ENCODE measurements at places on chromosomes 13 and 19.
A peak's percentile ranks its signal among the peaks of the same experiment; 100 is the strongest.

DNA sequence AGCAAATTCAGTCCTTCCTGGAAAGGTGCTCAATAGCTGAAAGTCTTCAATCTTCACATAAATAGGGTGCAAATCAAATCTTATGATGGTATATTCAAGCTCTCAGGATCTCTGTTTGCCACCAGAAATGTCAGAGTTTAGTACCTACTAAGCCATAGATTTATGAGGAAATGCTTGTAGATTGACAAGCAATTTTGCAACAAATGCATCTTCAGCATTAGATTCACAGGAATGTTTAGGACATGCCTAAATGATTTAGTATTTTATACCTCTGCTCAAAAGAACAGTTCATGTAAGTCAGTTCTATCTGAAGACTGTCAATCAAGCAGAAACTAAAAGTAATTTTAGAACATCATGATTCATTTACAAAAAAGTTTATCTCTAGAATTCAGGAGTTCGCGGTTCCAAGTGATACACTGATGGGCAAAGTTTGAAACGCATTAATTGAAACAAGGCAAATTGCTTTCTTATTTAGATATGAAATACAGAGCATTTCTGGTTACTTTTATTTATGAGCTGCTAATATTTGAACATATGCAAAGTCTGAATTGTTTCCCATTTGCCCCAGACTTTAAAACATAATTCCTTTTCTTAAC is 65.7 kb downstream of the DACH1 start:
- no peak for DNase-seq

DNA sequence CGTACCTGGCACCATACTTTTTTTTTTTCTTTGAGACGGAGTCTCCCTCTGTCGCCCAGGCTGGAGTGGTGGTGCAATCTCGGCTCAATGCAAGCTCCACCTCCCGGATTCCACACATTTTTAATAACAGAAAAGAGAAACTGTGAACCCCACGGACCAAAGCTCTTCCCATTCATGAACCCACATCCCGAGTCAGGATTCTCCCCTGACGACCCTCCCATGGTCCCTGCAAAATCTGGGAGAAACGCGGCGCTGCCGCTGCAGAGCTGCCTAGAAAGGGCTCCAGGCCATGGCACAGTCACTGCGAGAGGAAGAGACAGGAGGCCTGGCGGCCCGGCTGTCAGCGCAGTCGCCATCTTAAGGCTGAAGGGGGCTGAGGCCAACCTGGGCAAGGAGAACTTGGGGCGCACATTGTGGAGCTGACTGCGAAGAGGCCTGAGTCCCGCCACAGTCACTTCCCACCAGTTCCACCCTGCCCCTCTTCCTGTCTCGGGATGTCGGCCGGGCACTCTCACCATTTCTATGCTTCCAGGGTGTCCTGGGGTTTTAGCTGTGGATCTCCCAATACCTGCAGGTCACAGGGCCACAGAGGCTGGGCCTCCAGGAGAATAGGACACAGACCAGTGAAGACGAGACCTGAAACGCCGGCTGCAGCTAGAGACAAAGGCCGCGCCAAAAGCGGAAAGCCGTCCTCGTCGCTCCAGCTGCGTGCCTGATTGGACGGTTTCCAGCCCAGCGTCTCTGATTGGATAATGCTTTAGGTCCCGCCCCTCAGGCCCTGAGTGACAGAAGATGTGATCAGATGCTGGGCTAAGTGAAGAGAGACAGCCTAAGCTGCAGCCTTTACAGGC is 71.0 kb downstream of the ZNF486 start:
- peak; percentile 90 for DNase-seq

GRCh38 chr19:15324791-15325519 is 7.4 kb downstream of the BRD4 start:
- no peak for DNase-seq

DNA sequence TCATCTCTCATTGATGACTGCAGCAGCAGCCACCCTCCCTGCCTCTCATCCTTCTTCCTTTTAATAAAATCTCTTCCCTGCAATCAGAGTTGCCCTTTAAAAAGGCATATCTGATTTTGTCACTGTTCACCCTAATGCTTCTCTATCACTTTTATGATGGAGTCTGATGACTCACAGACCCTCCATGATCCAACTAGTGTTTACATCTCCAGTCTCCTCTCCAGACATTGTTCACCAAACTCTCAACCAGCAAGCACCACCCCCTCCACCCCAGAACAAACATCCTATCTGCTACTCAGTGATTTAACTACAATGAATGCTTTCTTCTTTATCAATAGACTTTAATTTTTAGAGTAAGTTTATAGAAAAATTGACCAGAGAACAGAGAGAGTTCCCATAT is 59.5 kb downstream of the TNFSF11 start:
- DNase-seq, result peak; percentile 16

DNA sequence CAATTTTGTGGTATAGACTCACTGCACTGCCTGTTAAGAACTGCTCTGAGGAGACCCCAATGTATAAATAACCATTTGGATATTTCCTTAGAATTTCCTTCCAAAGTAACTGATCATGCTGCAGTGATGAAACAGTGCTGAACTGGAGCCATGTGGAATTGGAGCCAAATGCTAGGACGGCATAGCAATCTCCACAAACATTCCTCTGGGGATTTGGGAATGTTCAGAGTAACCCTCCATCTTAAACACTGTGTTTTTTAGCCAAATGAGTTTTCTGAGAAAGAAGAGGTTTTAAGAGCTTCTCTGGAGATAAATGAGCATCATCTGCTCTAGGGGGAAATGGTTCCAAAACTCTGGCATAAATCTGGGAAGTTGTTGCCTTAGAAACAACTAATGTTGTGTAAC is 98.2 kb downstream of the OLFM4 start:
- DNase-seq, result peak; percentile 48

DNA sequence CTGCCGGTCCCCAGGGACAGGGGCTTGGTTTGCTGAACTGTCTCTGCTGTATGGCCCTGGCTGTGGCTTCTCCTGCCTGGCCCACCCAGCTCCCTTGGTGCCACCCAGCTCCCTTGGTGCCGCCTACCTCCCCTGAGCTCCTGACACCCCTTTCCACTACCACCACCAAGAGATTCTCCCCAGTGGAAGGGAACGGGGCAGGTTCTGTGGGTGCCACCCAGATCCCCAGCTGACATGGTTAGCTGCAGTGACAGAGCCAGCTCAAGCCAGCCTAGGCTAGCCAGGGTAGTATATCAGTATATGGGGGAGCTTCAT is 28.5 kb upstream of the POP4 start:
- no peak for DNase-seq

DNA sequence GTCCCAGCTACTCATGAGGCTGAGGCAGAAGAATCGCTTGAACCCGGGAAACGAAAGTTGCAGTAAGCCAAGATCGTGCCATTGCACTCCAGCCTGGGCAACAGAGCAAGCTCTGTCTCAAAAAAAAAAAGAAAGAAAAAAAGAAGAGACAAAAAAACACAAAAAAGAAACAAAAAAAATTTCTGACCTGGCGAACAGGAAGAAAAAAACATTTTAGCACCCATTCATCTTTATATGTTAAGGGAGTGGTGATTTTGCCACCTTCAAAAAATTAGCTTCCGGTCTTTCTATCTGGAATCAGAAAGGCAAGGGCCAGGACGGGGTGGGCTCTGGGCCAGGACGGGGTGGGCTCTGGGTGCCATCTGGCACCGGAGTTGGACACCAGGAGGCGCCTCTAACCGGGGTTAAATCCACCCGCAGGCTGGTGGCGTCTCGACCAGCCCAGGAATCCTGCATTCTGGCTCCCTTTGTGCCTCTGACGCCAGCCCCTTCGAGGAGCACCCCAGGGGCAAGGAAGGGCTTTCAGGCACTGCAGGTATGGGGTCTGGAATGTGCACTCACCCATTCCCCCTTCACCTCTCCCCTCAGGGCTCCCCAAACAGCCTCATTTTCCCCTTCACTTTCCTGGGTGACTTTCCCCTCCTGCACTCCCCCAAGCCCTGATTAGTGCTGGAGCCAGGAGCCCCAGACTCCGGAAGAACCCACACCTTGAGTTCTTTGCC is 10.4 kb upstream of the ZSWIM4 start:
- DNase-seq, result peak; percentile 70

DNA sequence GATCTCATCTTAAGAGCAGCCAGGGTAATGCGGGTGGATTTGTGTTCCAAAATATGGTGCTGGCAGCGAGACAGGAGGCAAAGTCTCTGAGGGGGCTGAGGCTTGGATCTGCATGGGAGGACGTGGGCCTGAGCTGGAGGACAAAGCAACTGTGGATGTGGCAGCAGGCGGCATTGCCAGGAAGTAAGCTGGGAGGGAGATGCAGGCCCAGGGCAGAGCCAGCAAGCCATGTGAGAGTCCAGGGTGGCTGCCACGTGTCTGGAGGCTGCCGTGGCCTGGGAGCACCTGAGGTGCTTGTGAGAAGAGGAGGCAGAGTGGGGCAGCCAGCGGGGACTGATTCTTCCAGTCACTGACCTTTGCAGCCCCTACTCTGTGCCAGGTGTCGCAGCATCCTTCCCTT is 52.0 kb downstream of the DPF1 start:
- DNase-seq, result no peak

DNA sequence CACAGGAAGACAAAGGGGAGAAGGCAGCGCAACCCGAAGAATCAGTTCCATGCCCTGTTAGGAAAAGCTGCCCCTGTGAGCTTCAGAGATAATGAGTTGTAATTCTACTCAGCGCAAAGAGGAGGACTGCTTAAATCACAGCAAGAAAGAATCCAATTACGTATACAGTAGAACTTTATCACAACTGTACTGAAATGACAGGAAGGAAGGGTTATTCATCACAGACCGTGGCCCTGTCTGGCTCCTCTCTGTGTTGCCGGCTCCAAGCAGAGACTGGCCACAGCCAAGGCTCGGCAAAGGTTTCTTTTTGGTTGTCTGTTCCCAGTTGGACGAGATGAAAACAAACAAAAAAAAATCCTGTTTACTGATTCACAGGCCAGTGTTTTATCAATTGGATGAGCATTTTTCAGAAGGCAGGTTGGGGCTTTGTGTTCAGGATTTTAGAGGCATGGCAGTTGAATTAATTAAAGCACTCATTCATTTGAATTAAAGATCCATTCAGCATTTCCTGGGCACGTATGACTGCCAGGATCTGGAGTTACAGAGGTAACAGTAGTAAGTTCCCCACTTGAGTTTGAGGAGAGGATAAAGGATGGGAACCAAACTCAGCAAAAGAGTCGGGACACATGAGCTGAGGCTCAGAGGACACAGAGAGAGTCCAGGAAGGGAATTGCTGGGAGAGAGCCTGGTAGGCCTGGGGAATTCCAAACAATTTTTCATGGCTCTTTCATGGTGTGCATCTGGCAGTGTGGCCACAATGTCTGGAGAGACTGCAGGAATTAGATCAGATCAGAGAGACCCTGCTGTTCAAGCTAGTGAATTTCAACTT is 341.0 kb downstream of the DNAJC15 start:
- DNase-seq, result peak; percentile 48

DNA sequence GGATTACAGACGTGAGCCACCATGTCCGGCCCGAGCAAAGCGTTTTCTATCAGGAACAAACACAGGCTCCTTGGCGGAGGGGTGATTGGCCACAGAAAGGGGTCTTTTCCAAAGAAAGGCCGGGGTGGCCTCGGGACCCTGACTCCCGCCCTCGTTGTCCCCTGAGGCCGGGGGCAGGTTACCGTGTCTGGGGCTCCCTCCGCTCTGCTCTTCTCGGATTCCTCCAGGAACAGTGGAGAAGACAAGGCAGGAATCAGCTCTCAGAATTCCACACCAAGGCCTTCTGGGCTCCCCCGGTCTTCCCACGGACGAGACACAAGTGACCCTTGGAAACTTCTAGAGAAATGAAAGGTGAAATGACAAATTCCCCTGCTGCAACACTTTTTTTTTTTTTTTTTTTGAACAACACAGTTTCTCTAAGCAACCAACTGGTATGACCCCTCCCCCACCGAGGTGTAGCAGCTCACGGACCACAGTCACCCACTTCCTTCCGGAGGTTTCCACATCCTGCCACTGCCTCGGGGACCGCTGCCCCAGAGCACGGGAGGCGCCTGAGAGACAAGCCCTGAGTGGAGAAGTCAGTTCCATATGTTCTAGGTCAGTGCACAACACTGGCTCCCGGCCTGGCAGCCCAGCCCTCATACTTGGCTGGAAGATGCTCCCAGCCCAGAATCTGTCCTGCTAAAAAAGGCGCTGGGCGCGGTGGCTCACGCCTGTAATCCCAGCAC is 11.0 kb downstream of the MOB3A start:
- DNase-seq, result peak; percentile 42

DNA sequence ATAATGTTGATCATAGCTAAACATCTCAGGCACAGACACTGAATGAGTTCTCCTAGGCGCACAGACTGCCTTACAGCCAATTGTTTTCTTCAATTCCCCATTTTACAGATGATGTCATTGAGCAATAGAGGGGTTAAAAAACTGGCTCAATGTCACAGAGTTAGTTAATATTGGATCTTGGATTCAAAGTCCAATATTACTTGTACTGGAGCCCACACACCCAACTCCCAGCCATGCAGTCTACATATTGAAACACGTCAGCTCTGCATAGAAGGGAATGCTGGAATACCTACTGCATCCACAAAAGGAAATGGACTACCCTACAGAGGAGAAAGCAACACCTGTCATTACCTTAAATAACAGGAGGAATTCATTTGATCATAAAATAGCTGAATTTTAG is 76.1 kb upstream of the SLC15A1 start:
- no peak for DNase-seq

- DNase-seq, result no peak
Observed at GRCh38 chr19:4086411-4086867, 19.7 kb upstream of the ZBTB7A start.

GRCh38 chr13:27383104-27383921 is 41.1 kb upstream of the GTF3A start:
- no peak for DNase-seq

DNA sequence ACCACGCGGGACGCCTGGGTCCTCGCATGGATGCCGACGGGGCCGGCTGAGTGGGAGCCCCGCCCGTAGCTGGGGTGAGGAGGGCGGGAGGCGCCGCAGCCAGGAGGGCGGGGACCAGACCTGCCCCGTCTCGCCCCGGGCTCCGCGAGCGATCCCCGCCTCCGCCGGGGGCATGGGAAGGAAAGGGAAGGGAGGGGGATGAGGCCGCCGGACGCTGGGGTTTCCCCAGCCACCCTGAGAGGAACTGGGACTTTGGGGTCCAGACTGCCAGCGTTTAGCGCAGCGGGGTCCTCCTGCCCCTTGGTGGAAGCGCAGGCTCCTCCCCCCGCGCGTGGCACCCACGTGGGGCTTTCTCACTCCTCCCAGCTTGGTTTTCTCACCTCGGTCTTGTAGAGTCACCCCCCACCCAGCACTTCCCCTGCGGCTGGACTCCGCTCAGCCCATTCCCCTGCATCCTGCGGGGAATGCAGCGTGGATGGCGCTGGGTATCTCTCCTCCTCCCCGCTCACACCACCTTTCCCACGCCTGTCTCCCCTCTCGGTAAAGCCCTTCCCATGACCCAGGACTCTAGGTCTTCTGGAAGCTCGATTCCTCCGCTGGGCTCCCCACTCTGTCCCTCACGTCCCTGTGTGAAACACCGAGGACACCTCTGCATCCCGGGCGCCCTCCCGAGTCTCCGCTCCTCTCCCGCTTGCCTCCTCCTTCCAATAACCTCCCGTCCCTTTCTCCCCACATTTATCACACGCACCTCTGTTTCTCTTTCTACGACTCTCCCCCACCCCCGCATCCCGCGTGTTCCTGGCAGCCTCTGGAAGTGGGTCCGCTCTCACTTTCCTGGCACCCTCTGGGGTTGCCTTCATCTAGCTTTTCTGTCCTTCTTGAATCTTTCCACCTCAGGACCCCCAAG is 2.1 kb downstream of the TGFB1 start:
- peak; percentile 61 for DNase-seq
